Epithelial cell of proximal tubule (primary cell): ENCODE measurements at places on chromosomes 7 and 10. TPM values are rescaled to one million over a fixed set of nuclear protein-coding genes. Genes with fewer than 3 reads are reported as not detected.

Gene ZPBP
- total RNA-seq, result not detected in 2 replicates

Gene SRPK2
- 26.7 and 27.6 TPM in 2 replicates for total RNA-seq

Gene TMEM213
- total RNA-seq, result 0.07 TPM in 1 of 2 replicates, not detected in the other

Gene HOXA5
- 20.1 and 47.6 TPM in 2 replicates for total RNA-seq

Gene ADAM22
- 0.63 and 1.2 TPM in 2 replicates for total RNA-seq

Gene RASA4B
- total RNA-seq, result 1.4 and 2.3 TPM in 2 replicates

Gene TMEM120A
- total RNA-seq, result 7.6 and 13.6 TPM in 2 replicates

Gene CDK14
- total RNA-seq, result 5.3 and 6.4 TPM in 2 replicates

Gene PRTFDC1
- total RNA-seq, result 25.7 and 27.8 TPM in 2 replicates

Gene MUC3A
- total RNA-seq, result not detected in 2 replicates

DNA sequence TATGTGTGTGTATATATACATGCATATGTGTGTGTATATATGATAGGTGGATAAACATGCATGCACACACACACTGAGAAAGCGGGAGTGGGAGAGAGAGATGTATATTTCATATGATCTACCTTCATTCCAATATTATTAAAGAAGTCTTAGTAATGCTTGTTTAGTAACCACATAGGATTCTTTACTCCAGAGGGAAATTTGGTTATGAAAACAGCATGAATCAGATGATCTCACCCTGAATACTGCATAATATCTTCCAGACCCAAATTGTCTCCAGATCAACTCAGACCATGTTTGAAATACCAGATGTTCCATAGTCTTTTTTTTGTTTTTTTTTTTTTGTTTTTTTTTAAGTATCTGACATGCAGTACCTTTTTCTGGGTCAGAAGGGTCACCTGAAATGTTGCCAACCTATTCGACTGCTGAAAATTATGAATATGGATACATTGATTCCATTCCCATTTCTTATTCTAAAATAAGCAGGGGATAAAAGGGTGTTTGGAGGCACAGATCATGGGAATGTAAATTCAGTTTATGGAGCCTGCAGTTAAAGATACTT lies 17.4 kb downstream of the TES start:
- DNase-seq, result no peak

DNA sequence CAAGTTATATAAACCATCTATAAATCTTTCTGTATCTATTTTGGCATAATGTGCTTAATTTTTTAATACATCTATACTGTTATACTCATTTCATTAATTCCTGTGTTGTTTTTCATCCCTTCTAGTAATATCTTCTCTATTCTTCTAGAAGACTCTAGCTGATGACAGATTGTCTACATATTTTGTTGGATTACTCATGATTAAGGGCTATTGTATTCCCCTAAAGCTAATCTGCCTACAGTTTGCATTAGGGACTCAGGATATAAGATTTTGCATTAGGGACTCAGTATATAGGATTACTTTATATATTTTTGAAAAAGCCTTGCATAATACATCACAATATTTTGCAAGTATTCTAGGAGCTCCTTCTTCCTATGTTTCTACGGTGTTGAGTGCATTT lies 8.3 kb upstream of the SEMA3A start:
- DNase-seq, result no peak

- DNase-seq, result peak; percentile 90
These were observed 76.8 kb downstream of the CTBP2 start for GRCh38 chr10:125083576-125083920.

DNA sequence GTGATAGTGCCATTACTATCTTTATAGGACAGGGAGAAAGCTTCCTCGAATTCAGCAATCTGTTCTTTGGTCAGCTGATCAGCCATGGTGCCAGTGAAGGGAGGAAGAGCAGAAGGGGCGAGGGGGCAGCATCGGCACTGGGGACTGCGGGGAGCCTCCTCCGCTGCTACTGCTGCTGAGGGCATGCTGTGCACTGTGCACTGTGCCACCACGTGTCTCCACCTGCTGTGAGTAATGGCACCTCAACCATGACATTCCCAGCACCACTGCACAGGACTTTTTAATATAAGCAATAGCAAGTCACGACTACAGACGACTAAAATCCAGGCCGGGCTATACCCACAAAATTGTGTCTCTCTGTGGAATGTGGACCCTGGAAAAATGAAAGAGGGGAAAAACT lies 105.0 kb upstream of the LANCL2 start:
- DNase-seq, result no peak

DNA sequence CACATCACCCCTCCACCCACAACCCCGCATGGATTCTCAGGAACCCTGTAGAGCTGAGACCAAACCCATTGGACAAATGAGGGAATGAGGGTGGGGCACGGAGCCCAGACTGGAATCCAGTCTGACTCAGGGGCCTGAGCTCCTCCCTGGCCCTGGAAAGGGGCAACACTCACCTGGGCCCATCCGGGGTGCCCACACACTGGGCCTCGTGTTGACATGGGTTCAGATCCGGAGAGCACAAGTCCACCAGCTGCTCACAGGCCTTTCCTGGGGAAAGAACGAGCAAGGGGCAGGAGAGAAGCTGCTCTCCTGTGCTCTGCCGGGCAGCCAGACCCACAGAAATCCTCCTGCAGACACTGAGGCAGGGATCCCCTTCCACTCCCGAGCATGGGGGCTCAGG lies 172.2 kb downstream of the SLIT1 start:
- no peak for DNase-seq

DNA sequence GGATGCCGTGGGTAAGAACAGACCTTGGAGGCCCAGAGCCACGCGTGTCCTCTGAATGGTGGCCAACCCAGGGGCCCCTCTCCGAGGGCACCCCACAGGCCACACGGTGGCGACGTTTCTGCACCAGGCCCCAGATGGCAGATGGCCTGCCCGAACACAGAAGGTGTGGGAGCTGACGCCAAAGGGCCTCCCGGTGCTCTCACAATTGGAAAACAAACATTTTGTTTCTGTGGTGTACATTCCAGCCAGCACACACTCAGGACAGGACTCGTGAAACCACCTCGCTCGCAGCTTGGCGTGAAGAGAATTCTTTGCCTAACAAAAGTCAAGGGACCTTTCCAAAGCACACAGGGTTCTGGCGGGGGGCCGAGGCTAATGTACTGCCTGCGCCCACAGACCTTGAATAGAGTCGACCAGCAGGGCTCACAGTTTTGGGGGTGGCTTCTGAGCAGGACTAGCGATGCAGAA lies 112.1 kb downstream of the FAM53B start:
- DNase-seq, result no peak

GRCh38 chr7:73674468-73675124 lies 7.0 kb downstream of the VPS37D start:
- no peak for DNase-seq

GRCh38 chr7:137944168-137944567 lies 57.7 kb downstream of the CREB3L2 start:
- no peak for DNase-seq

DNA sequence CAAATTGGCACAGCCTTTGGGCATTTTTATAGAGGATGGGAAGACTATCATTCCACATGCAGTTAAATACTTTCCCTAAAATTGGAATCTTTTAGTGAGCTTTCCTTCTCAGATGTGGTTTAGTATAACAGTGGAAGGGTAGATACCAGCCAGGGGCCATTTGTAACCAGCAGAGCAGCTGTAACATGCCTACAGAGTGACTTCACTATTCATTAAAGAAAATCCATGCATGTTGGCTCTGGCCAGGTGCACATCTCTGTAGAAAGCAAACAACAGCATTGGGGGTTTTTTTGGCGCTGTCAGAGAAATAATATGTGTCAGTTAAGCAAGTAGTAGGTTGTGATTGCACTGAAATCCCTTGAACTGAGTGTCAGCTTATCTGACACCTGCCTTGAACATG lies 115.6 kb downstream of the LHFPL3 start:
- no peak for DNase-seq

DNA sequence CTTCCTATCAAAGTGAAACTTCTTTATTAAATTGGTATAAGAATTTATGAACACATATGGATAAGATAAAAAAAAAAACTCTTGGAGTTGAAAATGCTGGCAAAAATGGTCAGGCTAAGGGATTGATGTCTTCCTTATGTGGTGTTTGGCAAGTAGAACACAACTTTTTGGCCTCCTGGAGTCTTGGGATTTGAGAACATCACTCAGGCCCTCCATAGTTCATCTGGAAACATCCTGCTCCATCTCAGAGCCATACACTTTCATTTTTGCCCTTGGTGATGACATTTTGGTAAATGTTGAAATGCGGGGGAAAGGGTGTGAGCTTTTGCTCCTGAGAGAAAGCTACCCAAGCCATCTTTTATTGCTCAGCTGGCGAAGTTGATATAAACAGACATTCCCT lies 27.5 kb upstream of the BTBD16 start:
- DNase-seq, result no peak

GRCh38 chr7:47236480-47237129 lies 345.3 kb downstream of the TNS3 start:
- no peak for DNase-seq

GRCh38 chr10:116774728-116775151 lies 32.4 kb upstream of the HSPA12A start:
- DNase-seq, result no peak

DNA sequence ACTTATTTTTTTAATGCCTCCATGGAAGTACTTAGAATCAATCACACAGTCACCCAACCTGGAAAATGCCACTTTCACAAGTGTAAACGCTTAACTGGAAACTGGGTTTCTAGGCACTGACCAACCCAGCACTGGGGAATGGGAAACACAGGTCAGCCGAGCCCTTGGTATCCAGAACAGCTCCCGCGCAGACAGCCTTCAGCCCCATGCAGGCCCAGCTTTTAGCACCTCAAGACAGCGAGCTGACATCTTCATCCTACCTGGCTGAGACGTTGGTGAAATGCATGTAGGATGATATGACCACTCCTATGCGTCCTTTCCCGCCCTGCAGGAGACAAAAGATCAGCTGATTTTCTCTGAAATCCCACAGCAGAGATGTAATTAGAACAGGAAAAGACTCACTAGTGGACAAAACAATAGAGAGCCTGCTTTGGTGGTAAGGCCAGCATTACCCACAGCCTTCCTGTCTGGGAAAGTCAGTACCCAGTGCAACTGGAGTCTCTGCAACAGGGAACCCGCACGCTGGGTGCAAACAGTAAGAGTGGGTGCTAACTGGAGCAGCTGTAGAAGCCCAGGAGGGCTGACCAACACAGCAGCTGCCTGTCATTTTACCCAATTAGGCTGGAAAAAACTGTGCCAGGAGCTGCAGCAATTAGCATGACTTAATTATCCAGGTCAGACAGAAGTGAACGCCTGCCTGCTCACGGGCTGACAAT lies 153.7 kb downstream of the TNS3 start:
- no peak for DNase-seq

DNA sequence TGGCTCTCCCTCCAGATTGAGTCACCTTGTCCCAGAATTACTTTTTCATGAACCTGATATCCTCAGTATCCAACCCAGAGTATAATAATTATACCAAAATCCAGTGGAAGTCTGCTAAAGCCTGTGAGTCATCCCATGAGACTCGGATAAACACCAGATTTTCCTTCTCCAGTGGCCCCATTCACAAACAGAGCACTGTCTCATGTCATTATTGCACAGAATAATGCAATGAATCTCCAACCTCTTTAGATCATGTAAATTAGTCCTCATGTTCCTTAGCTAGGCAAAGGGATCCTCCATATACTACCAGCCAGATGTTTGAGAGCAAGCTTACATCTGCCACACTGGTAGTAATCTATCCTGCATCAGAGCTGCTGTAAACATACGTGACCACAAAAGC lies 89.0 kb downstream of the AMPH start:
- no peak for DNase-seq

DNA sequence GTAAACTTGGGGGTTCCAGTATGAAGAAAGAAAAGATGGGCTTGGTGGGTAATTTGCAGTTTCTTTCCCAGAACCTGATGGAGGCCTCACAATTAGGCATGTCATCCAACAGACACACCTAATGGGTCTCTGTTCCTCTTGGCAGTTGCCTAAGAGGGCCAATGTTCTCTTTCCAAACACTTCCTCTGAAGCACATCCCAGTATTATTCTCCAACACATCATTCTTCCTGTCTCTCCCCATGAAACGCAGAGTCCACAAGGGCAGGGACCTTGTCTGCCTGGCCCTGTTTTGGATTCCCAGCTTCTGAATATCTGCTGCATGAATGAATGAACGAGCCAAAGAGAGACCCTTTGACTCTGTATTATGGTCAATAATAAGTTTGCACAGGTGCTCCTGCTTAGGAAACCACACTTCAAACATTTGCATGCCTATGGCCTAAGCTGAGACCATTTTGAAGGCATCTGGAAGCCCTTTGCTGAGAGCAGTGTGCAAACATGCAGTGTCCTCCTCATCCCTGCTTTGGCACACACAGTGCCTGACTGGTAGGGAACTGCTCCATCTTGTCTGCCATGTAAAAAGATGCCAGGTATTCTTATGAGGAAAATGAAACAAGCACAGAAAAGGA lies 100.9 kb upstream of the CHST15 start:
- no peak for DNase-seq

- no peak for DNase-seq
These were observed 3.5 kb downstream of the EXOSC1 start for GRCh38 chr10:97442277-97442676.

- DNase-seq, result no peak
These were observed 171.1 kb downstream of the EGFR start for GRCh38 chr7:55189878-55190436.

GRCh38 chr10:96740579-96741281 lies 20.4 kb upstream of the PIK3AP1 start:
- DNase-seq, result no peak

DNA sequence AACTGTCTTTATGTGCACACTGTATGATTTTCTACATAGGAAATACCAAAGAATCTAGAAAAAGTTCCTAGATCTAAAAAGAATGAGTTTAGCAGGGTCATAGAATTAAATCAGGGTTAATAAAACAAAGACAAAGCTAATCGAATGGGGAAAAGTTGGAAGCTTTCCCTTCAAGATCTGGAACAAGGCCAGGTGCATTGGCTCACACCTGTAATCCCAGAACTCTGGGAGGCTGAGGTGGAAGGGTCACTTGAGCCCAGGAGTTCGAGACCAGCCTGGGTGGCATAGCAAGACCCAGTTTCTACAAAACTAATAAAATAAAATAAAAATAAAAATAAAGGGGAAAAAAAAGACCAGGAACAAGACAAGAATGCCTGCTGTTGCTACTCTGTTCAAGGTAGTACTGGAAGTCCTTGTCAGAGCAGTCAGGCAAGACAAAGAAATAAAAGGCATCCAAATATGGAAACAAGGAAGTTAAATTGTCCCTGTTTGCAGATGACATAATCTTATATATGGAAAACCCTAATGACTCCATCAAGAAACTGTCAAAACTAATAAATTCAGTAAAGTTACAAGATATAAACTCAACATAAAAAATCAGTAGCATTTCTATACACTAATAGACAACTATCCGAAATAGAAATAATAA lies 76.1 kb upstream of the RHEB start:
- no peak for DNase-seq

DNA sequence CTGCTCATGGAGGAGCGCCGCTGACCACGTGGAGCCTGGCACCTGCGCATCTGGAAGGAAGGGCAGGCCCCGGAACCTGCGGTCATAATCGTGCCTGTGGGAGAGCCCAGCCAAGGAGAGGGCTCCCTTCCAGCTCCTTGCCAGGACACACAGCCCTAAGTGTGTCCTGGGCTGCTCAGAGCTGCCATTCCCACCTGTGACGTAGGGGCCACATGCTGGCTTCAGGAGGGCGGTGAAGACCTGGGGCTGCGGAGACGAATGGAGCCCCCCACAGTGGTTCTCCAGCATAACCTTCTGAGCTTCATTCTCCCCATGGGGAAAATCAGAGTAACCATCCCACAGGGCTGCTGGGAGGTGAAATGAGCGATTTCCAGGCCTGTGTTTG lies 127.6 kb upstream of the CHST15 start:
- DNase-seq, result no peak

- no peak for DNase-seq
These were observed 7.4 kb downstream of the IGF2BP3 start for GRCh38 chr7:23462846-23463245.

GRCh38 chr7:155882596-155882995 lies 70.3 kb upstream of the SHH start:
- no peak for DNase-seq
